ENCODE measurements at places on chromosomes 12 and 14.

- no peak for DNase-seq
Observed at GRCh38 chr12:97597031-97597751, 134.6 kb downstream of the RMST start.

DNA sequence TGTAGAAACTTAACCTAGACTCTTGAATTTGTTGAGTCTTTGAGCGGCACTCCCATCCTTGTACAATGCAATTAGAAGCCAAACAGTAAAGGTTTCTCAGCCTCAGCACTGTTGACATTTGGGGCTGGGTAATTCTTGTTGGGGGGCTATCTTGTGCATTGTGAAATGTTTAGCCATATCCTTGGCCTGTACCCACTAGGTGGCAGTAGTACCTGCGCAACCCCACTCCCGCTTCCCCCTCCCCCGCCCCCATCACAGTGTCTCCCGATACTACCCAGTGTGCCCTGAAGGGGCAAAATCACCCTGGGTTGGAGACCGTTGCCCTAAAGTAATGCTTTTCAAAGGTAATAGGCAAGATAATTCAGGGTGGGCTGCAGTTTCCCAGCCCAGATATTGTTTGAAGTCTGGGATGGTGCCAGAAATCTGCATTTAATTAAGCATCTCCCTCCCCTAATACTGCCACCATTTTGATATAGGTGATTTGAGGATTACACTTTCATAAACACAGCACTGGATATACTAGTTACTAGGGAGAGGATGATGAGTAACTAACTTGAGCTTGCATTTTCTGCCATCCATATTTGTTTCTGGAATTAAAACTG lies 1.8 kb downstream of the COX6A1 start:
- peak; percentile 31 for DNase-seq

GRCh38 chr12:116078396-116078795 lies 199.1 kb downstream of the MED13L start:
- DNase-seq: no peak

DNA sequence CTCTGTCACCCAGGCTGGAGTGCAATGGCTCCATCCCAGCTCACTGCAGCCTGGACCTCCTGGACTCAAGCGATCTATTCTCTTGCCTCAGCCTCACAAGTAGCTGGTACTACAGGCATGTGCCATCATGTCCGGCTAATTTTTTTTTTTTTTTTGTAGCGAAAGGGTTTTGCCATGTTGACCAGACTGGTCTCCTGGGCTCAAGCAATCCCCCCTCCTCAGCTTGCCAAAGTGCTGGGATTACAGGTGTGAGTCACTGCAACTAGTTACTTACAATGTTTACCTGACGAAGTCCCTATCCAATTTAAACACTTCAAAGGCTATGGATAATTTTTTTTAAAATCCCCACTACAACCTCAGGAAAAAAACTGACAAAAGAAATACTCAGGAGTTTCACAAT lies 1.8 kb downstream of the KRR1 start:
- DNase-seq: no peak

GRCh38 chr12:95497031-95497430 lies 23.1 kb downstream of the METAP2 start:
- no peak for DNase-seq

- DNase-seq: no peak
Observed at GRCh38 chr12:53811606-53812005, 59.8 kb upstream of the CISTR start.

- no peak for DNase-seq
Observed at GRCh38 chr12:41055875-41056577, 132.1 kb upstream of the PDZRN4 start.

DNA sequence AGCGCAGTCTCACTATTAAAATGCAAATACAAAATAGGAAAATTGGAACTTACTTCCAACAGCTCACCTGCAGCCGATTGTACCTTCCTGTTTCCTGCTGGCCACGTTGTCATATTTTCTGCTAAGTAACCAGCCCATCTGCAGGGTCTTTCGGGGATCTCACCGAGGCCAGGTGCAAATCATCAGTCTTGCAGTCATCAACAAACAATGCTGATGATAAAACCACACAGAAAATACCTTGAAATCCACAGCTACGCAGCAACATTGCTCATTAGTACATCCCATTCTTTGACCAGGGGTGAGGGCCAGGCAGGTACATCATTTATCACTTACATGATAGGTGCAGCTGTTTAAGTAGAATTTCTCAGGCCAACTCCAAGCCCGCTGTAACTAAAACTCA lies 406.9 kb downstream of the TMEM121 start:
- no peak for DNase-seq

DNA sequence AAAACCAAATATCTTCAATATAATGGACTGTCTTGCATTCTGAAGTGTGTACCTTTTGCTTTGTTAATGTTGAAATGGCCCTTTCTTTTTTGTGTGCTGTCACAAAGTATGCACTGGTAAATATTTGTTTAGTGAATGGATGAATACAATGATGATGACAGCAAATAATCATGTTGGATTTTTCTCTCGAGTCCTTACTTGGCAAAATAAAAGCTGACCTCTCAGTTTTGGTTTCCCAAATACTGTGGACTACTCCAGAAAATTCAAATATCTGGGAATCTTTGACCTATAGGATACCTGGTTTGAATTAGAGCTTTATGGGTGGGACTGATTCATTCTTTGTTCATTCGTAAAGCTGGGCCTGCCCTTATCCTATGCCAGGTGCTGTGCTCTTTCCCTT lies 5.5 kb downstream of the UBE3B start:
- DNase-seq: no peak

DNA sequence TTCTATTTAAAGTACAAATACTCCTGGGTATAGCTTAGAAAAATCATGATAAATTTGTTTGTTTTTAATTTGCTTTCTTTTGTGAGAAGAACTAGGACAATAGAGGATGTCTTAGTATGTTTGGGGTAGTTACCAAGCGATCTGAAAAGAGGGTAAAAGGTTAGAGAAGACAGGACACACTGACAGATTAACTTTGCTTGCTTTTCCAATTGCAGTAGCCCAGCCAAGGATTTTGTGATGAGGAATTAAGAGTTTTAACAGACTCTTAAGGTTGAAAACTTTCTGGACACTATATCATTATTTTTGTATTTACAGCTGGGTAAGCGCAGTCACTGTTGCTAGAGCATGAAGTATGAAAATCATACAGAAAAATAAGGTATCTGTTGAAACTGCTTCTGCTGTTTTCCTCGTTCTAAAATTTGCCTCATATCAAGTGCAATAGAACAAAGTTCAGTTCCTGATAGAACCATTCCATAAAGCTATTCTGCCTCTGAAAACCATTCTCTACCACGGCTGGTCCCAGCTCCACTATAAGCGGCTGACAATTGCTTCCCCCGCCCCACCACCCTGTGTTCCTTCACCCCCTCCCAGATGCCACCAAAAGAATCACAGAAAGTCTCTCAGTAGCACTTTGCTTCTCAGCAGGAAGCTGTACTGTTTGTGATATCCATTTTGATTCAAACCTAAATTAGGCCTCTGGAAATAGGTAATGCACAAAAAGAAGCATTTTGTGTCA lies 413.4 kb downstream of the BCAT1 start:
- DNase-seq: no peak

- no peak for DNase-seq
Observed at GRCh38 chr12:119512772-119513497, 80.6 kb upstream of the TMEM233 start.

GRCh38 chr14:95041477-95042020 lies 115.8 kb downstream of the DICER1 start:
- no peak for DNase-seq

DNA sequence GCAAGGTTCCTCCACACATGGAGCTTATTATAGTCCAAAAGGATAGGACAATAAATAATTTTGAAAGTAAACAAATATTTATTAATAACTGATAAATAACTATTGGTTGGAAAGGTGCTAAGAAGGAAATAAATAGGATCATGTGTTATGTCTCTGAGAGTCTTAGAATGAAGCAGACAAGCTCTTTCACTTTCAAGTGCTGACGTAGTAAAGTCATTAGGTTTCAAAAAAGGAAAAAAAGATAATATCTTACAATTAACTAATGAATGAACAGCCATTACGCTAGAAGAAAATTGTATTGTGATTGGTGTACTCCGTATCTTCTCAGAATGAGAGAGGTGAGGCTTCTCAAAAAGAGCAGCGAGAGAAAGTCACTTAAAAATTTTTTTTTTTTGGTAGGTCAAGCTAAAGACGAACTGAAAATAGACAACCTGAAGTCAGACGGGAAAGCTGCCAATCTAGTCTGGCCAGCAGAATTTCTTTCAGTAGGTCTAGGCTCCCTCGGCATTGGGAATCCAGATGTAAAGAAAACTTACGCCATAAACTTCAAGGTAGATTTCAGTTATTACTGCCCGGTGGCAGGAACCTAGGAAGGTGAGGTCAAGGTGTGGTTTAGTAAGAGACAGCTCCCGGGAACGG lies 583 bp upstream of the LEMD3 start:
- no peak for DNase-seq

- DNase-seq: no peak
Observed at GRCh38 chr12:111730420-111730819, 36.3 kb upstream of the ALDH2 start.

DNA sequence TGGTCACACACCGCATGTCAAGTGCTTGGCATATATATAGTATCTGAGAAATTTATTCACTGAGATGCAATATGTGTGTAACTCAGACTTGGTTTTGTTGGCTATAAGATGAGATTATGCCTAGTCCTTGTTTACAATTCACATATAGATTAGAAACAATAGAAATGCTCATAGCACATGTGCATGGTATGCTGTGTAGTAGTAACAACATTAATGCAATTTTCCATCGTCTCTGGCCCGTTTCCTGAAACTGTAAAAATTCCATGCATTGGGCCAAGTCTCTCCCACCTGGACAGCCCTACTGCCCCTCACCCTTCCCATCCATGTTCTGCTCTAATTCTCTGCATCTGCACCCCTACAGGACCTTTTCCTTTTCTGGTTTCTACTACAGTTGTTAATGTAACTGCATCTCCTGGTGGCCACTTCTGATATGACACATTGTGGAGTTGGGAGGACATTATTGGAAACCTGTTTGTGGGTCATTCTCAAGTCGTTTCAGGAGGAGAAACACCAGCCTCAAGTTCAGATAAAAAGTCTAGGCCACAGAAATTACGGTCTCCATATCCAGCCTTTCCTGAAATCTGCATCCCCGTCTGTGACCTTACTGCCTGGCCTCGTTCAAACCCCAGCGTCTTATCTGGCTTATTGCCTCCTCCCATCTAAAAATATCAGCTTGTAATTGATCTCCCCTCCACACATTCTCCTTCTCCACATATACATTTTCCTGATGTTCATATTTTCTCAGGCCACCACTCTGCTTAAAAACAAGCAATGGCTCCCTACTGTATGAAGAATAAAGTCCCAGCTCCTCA lies 37.5 kb downstream of the EMP1 start:
- DNase-seq: peak; percentile 11
